Esophagus mucosa (tissue), 1 donor: ENCODE measurements at places on chromosomes 1 and 21. TPM values are rescaled to one million over a fixed set of nuclear protein-coding genes. Genes with fewer than 3 reads are reported as not detected.
A peak's percentile ranks its signal among the peaks of the same experiment; 100 is the strongest.

Gene SPRR2G
- 0.68 TPM for total RNA-seq

DNA sequence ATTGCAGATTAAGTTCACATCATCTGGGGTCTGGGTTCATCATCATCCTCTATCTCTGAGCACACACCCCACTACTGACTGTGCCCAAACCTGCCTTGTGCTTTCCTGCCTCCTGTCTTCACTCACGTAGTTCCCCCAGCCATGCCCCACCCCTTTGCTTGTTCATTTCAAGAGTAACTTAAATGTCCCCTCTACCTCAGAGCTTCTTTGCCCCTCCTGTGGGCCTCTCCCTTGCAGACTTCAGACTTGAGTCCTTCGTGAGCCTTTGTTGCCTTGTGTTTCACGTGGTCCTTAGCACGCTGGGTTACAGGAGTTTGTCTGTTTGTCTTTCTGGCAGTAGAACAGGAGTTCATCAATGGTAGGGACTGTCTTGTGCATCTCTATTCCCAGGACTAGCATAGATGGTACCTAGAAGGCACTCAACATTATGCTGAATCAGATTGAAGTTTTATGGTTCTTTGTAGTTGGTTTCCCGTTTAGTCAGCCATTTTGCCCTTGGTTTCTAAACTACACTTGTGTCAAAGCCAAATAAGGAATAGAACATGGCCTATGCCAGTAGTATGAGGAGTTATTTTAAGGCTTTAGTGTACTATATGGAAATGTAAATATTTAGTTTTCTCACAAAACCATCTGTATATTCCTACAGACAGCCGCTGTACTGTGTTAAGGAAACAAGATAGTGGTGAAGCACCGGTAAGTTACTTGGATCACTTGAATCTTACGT is 86.2 kb downstream of the TTC3 start:
- ATAC-seq: no peak

Gene CNTN2
- total RNA-seq: 0.04 TPM

Gene FMO2
- 113 TPM for total RNA-seq

GRCh38 chr1:184861755-184862336 is 107.2 kb upstream of the EDEM3 start:
- no peak for ATAC-seq

DNA sequence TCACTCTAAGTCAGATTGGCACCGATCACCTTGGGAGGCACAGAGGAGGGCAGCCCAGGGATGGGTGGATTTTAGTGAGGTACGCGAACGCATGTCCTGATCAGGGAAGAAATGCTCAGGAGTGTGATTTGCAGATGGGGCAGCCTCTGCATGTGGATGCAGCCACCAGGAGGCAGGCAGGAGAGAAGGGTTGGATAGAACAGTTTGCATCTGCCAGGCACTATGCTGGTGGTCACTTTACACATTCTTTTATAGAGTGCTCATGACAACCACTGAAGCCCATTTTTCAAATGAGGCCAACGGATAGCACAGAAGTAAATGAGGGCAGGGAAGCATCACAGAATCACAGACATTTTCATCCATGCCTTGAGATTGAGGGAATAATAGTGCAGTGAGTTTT is 5.7 kb downstream of the LAMB3 start:
- no peak for ATAC-seq

- ATAC-seq: no peak
Measured at GRCh38 chr1:118841521-118841920, 146.6 kb downstream of the TBX15 start.

Gene PCP4L1
- 29.3 TPM for total RNA-seq

GRCh38 chr21:36803816-36804439 is 105.0 kb downstream of the SIM2 start:
- no peak for ATAC-seq

Gene S100A7
- 5,647 TPM for total RNA-seq

DNA sequence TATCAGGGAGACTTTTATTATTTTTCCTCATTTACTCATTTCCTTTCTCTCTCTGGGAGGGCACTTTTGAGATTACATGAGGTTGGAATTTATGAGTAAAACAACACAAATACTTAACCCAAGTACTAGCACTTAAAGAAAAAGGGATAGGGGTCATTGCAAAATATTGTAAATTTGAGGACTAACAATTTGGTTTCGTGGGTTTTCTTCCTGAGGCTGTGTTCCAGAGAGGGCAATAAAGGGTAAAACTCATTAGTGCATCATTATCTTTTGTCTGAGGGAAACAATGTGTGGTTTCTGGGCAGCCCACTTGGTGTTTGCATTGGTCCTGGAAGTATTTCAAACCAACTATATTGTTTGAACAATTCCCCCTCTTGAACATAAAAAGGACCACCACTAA is 96.5 kb downstream of the GREM2 start:
- no peak for ATAC-seq

Gene PLXNA2
- 47.5 TPM for total RNA-seq

Gene ARHGEF16
- total RNA-seq: 19.9 TPM

DNA sequence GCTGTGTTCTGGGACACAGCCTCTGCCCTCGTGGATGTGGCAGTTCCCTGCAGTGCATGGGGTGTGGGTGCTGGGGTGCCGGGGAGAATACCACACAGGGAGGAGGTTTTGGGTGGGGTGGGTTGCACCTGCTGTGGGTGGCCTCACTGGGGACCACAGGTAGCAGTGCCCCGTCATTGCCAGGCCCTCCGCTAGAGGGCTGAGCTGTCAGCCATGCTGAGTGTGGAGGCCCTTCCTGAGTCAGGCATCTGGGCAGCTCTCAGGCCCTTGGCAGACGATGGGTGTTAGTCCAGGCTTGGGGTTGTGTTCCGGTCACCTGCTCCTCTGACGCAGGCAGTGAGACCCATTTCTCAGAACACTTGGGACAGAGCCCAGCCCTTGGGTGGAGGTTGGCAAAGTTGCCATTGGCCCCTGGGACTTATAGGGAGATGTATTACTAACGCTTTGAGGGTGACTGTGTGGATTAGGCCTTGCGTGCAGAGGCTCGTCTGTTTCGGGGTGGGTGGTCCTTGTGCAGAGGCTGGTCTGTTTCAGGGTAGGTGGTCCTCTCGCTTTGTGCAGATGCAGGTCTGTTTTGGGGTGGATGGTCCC is 23.9 kb downstream of the PCNT start:
- peak; percentile 97 for ATAC-seq

DNA sequence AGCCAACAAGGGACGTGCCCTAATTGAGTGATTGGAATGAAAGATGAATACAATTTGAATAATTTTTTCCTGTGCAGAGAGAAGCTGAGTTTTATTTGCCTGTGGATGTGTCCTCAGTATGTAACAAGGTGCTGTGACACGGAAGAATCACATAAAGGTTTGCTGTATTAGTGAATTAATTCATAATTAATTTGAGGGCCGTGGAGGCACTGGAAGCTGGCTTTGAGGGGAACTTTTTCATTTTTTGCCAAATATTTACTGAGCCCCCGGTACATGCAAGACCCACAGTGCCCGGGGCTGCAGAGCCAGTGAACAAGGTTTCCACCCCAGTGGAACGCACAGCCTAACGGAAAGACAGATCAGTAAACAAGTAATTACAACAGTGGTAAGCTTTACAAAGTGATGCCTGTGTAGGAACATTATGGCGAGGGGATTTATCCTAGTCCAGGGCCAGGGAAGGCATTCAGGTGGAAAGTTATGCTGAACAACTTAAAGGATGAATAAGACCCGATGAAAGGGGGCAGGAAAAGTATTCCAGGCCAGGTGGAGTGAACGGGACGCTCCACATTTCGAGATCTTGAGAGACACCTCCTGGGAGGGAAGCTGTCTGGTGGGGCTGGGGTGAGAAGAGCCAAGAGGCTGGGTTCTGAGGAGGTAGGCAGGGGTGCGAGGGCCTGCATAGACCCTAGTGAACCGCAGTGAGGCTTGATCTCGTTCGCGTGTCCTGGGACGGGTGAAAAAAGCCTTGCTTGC is 773 bp upstream of the RCC2 start:
- ATAC-seq: peak; percentile 1

Gene LCE1B
- total RNA-seq: not detected

DNA sequence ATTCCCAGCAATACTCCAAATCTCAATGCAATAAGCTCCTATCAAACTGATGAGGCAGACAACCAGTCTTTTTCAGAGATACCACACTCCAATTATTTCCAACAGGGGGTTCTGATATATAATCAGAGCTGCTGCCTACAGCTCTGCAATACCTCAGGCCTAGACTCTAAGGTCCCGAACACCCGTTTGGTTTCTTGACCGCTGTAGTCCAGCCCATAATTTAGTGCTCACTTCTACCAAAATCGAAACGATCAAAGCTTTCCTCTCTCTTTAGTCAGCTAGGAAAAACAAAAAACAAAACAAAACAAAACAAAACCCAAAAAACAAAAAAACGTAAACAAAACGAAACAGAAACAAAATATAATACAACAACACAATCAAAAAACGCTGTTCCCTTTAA is 453.0 kb downstream of the NEGR1 start:
- ATAC-seq: no peak
